RWPE2 (cell line): ENCODE measurements at places on chromosomes 13 and 19.

- peaks cover 20% of the 10 kb centered on the region for H3K4me1 ChIP-seq
- no peak overlapping the region for H3K4me3 ChIP-seq
- no peaks in the 10 kb centered on the region for H3K27me3 ChIP-seq
- DNase-seq: no peak
- peak overlapping the region; percentile 48 for H3K27ac ChIP-seq
These were observed 5.0 kb downstream of the PPP1R37 start for GRCh38 chr19:45097776-45098520.

GRCh38 chr19:48174445-48175030, 4.1 kb downstream of the ZSWIM9 start:
- no peak overlapping the region for H3K4me3 ChIP-seq
- H3K27me3 ChIP-seq: no peaks in the 10 kb centered on the region
- no peaks in the 10 kb centered on the region for H3K4me1 ChIP-seq
- DNase-seq: no peak
- peaks cover 29% of the 10 kb centered on the region for H3K36me3 ChIP-seq

DNA sequence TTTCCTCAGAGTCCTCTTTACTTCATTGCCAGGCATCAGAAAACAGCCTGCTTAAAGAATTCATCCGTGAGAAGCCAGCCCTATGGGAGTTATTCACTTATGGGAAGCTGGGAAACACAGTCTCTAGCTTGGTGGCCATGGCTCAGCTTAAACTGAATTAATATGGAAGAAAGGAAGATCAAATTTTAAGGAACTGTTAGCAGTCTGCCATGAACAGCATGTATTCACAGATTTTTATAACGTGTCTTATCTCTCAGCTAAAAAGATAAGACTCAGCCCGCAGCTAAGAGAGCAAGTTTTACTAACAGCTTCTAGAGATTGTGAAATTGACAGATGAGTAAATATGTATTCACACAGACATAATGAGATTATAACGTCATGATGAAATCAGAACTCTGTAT, 253.7 kb upstream of the RXFP2 start:
- H3K27ac ChIP-seq: no peak overlapping the region
- no peak for DNase-seq

- no peak for DNase-seq
- H3K27ac ChIP-seq: peak overlapping the region; percentile 14
- peaks cover 4% of the 10 kb centered on the region for H3K4me1 ChIP-seq
- H3K36me3 ChIP-seq: peaks cover 71% of the 10 kb centered on the region
- H3K4me3 ChIP-seq: no peak overlapping the region
- no peaks in the 10 kb centered on the region for H3K27me3 ChIP-seq
These were observed 16.5 kb downstream of the VASP start for GRCh38 chr19:45523642-45524256.

DNA sequence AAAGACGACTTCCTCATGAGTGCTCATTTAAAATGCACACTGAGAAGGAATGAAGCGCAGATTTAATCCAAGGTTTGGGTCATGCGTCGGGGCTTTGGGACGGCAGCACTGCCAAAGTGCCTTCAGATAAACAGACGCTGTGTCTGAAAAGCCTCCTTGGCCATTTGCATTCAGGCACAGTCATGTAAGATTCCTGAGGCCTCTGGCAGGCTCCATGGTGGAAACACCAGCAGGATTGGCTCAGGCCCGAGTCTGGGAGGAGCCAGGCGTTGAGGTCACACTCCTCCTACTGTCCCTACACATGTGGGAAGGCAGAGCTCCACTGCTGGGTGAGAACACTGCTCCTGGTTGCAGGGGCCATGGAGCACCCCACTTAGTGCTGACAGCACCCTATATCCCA, 113.3 kb upstream of the KL start:
- no peaks in the 10 kb centered on the region for H3K27me3 ChIP-seq
- no peaks in the 10 kb centered on the region for H3K4me1 ChIP-seq
- H3K4me3 ChIP-seq: no peak overlapping the region
- H3K36me3 ChIP-seq: no peaks in the 10 kb centered on the region
- H3K27ac ChIP-seq: no peak overlapping the region
- DNase-seq: no peak

GRCh38 chr19:14413693-14414181, 5.4 kb downstream of the DDX39A start:
- peaks cover 89% of the 10 kb centered on the region for H3K36me3 ChIP-seq
- no peak overlapping the region for H3K27ac ChIP-seq
- DNase-seq: no peak
- H3K4me1 ChIP-seq: peaks cover 10% of the 10 kb centered on the region

DNA sequence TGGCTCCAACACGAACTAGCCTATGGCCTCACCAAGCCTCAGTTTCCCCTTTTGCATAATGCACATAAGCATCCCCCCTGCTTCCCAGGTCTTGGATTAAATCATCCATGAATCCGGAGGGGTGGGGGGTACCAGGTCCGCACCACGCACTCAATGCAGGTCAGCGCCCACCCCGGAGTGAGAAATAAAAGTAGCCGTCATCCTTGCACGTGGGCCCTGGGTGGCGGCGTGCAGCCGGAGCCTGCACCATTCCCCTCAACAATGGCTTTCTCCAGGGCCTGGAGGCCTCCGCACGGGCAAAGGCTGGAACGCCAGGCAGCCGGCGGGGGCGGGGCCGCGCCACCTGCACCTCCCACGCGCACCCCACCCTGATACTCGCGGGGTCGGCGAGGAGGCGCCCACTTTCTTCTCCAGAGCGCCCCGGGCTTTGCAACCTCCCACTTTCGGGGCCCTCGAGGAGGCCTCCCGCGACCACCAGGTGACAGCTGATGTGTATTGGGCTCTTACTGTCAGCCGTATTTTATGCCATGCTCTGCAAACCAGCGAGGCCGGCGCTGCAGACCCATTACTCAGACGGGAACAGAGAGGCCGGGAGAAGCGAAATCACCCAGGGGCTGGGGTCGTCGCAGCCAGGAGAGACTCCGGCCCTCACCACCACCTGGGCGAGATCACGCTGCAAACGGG, 767 bp upstream of the GADD45B start:
- DNase-seq: no peak
- peak overlapping the region; percentile 89 for H3K4me3 ChIP-seq
- no peaks in the 10 kb centered on the region for H3K27me3 ChIP-seq
- H3K27ac ChIP-seq: peak overlapping the region; percentile 76
- no peaks in the 10 kb centered on the region for H3K4me1 ChIP-seq

DNA sequence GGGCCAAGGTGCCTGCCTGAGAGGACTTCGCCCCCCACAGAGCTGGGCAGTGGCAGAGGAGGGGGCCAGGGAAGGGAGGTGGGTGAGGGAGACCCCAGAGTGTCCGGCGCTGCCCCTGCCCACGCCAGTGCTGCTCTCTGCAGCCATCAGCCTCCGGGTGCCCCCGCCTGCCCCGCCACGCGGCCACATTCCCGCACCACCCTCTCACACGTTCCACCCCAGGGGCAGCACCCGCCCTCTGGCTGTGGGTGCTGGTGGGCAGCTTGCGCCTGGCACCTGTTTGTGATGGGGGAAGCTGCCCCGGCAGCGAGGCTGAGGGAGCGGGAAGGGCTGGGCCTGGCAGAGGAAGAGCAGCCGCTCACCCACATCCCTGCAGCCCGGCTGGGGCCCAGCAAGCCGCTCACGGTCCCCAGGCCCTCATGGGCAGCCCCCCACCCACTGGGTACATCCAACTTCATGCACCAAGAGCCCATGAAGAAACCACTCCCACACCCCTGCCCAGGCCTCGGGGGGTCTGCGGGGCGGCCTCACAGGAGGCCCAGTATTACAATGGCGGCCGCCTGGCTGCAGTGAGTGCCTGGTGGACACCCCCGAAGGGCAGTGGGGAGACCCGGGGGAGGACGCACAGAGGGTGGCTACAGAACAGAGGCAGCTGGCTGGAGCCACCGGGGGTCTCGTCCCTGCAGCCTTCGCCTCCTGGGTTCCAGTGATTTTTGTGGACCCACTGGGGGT, 14.0 kb downstream of the SBNO2 start:
- H3K4me3 ChIP-seq: no peak overlapping the region
- H3K27ac ChIP-seq: no peak overlapping the region
- no peak for DNase-seq
- peaks cover 6% of the 10 kb centered on the region; the same call in 1 of the 2 replicates for H3K36me3 ChIP-seq
- no peaks in the 10 kb centered on the region for H3K27me3 ChIP-seq
- H3K4me1 ChIP-seq: peaks cover 11% of the 10 kb centered on the region

DNA sequence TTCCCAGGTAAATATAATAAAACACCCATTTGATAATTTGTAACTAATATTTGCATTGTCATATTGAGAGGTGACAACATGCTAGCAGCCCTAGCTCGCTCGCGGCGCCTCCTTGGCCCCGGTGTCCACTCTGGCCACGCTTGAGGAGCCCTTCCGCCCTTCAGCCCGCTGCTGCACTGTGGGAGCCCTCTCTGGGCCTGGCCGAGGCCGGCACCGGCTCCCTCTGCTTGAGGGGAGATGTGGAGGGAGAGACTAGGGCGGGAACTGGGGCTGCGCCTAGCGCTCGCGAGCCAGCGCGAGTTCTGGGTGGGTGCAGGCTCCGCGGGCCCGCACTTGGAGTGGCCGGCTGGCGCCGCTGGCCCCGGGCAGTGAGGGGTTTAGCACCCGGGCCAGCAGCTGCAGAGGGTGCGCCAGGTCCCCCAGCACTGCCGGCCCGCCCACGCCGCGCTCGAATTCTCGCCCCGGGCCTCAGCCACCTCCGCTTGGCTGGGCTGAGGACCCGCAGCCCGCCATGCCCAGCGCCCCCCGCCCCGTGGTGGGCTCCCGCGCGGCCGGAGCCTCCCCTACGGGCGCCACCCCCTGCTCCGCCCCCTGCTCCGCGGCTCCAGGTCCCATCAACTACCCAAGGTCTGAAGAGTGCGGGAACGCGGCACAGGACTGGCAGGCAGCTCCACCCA, 594.4 kb downstream of the SLITRK6 start:
- H3K36me3 ChIP-seq: no peaks in the 10 kb centered on the region
- H3K4me3 ChIP-seq: peak overlapping the region; percentile 38
- peaks cover 4% of the 10 kb centered on the region for H3K4me1 ChIP-seq
- H3K27me3 ChIP-seq: no peaks in the 10 kb centered on the region
- H3K27ac ChIP-seq: no peak overlapping the region
- DNase-seq: no peak

- no peaks in the 10 kb centered on the region for H3K36me3 ChIP-seq
- no peak for DNase-seq
- H3K27ac ChIP-seq: no peak overlapping the region
- no peaks in the 10 kb centered on the region for H3K4me1 ChIP-seq
These were observed 18.0 kb downstream of the APBA3 start for GRCh38 chr19:3743486-3743885.

GRCh38 chr13:28640861-28641599, 17.9 kb upstream of the POMP start:
- H3K4me3 ChIP-seq: no peak overlapping the region
- no peak overlapping the region for H3K27ac ChIP-seq
- no peak for DNase-seq
- no peaks in the 10 kb centered on the region for H3K27me3 ChIP-seq
- H3K4me1 ChIP-seq: no peaks in the 10 kb centered on the region

DNA sequence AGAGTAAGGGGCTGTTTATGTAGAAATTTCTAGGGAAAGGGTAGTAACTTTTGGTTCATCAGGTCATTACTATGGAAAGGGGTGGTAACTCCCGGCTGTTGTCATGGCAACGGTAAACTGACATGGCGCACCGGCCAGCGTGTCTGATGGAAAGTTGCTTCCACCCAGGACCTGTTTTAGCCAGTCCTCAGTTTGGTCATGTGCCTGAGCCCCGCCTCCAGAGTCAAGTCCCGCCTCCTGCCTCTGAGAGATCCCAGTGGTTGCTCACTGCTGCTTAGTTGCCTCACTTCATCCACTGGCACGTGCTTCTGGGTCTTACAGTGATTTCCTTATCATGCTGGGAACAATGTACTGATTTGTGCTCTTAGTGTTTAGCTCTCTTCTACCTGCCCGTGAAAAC, 455.2 kb upstream of the ZNF507 start:
- H3K4me3 ChIP-seq: no peak overlapping the region
- H3K27me3 ChIP-seq: peaks cover 15% of the 10 kb centered on the region
- no peak for DNase-seq
- no peak overlapping the region for H3K27ac ChIP-seq

- DNase-seq: no peak
- H3K4me3 ChIP-seq: no peak overlapping the region
- H3K27me3 ChIP-seq: no peaks in the 10 kb centered on the region
- H3K27ac ChIP-seq: peak overlapping the region; percentile 48
- peaks cover 7% of the 10 kb centered on the region for H3K4me1 ChIP-seq
These were observed 47.4 kb downstream of the COG3 start for GRCh38 chr13:45512098-45512496.

- DNase-seq: no peak
- H3K27ac ChIP-seq: peak overlapping the region; percentile 92
- no peaks in the 10 kb centered on the region for H3K27me3 ChIP-seq
- no peaks in the 10 kb centered on the region for H3K36me3 ChIP-seq
- H3K4me3 ChIP-seq: no peak overlapping the region
These were observed 178.8 kb upstream of the RFC3 start for GRCh38 chr13:33639158-33639557.

GRCh38 chr19:56707821-56708220, 36.3 kb upstream of the ZNF835 start:
- no peaks in the 10 kb centered on the region for H3K36me3 ChIP-seq
- H3K27me3 ChIP-seq: no peaks in the 10 kb centered on the region
- no peak overlapping the region for H3K4me3 ChIP-seq
- H3K27ac ChIP-seq: no peak overlapping the region
- no peak for DNase-seq

- no peak for DNase-seq
- H3K4me1 ChIP-seq: no peaks in the 10 kb centered on the region
- no peak overlapping the region for H3K4me3 ChIP-seq
These were observed 7.3 kb upstream of the ADPRHL1 start for GRCh38 chr13:113460599-113460998.

- no peak overlapping the region for H3K27ac ChIP-seq
- H3K36me3 ChIP-seq: no peaks in the 10 kb centered on the region
- no peak overlapping the region for H3K4me3 ChIP-seq
- H3K4me1 ChIP-seq: no peaks in the 10 kb centered on the region
- no peak for DNase-seq
- H3K27me3 ChIP-seq: no peaks in the 10 kb centered on the region
These were observed 1658.6 kb downstream of the OLFM4 start for GRCh38 chr13:54687173-54687572.

GRCh38 chr19:39613597-39613996, 11.3 kb downstream of the LGALS13 start:
- no peaks in the 10 kb centered on the region for H3K27me3 ChIP-seq
- H3K4me1 ChIP-seq: no peaks in the 10 kb centered on the region
- no peak overlapping the region for H3K4me3 ChIP-seq
- DNase-seq: no peak
- H3K36me3 ChIP-seq: no peaks in the 10 kb centered on the region
- no peak overlapping the region for H3K27ac ChIP-seq
